ENCODE measurements at places on chromosomes 7 and 10. TPM values are rescaled to one million over a fixed set of nuclear protein-coding genes. Genes with fewer than 3 reads are reported as not detected.

The VSTM2A gene
- total RNA-seq: not detected

The EMX2 gene
- total RNA-seq: not detected

The PRSS37 gene
- not detected for total RNA-seq

The COPS6 gene
- 169 TPM for total RNA-seq

The TRIM50 gene
- total RNA-seq: not detected

The ZNF22 gene
- 6.2 TPM for total RNA-seq

The UCN3 gene
- not detected for total RNA-seq

The TACC2 gene
- 74.1 TPM for total RNA-seq

Measured in A549 treated with Hydrocortisone at 1 μM for 4 hours (cell line).